ENCODE measurements at places on chromosomes 12 and 14. TPM values are rescaled to one million over a fixed set of nuclear protein-coding genes. Genes with fewer than 3 reads are reported as not detected.

- DNase-seq: no peak
Observed at GRCh38 chr12:82473111-82473754, 114.9 kb downstream of the METTL25 start.

- no peak for DNase-seq
Observed at GRCh38 chr12:86233126-86233525, 23.1 kb downstream of the MGAT4C start.

DNA sequence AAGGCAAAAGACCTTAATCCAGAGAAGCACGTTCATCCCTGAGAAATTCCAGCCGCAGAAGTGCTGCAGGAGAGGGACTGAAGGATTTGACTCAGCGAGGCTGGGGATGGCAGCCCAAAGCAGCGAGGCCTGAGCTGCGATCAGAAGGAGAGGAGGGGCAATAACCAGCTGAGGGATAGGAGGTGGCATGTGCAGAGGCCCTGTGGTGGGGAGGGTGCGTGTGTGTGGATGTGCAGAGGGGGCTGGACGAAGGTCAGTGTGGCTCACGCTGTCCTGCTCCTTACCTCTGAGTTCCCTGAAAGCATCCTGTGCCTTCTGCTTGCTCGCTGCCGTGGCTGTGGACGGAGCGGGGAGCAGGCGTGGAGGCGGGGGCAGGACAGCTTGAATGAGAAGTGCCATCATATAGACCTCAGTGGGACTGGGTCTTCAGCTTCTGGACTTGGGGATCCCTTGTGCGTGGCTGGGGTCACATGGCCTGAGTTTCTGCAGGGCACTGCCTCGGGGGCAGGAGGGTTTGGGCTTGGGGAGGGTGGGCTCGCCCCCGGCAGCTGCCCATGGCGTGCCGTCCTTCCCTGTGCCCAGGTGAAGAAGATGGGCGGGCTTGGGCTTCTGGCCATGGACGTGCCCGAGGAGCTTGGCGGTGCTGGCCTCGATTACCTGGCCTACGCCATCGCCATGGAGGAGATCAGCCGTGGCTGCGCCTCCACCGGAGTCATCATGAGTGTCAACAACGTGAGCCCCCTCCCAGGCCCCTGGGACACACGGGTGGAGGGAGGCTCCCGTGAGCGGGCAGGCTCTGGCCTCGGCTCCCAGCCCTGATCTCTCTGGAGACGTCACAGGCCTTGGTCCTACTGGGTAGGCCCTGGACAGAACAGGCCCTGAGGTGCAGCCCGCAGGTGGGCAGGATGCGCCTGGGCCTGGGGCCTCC lies 11.0 kb downstream of the ACADS start:
- no peak for DNase-seq

DNA sequence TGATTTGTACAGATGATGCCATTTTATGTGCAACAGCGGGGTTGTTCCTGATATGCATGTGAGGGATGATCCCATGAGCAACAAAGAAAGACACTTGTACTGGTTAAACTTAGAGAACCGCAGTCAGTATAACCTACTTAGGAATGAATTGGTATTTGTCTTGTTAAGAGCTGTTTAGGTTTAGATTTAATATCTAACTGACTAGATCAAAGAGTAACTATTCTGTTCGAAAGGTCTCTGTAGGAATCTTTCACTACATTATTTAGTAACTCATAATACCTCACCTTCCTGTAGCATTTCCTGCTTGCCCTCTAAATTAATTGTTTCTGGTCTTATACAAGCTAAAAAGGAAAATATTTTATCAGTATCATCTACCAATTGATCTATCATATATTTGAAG lies 350.4 kb downstream of the TRHDE start:
- no peak for DNase-seq

GRCh38 chr14:99809360-99809759 lies 16.1 kb downstream of the EML1 start:
- no peak for DNase-seq

GRCh38 chr14:61551384-61551783 lies 143.9 kb upstream of the HIF1A start:
- no peak for DNase-seq

DNA sequence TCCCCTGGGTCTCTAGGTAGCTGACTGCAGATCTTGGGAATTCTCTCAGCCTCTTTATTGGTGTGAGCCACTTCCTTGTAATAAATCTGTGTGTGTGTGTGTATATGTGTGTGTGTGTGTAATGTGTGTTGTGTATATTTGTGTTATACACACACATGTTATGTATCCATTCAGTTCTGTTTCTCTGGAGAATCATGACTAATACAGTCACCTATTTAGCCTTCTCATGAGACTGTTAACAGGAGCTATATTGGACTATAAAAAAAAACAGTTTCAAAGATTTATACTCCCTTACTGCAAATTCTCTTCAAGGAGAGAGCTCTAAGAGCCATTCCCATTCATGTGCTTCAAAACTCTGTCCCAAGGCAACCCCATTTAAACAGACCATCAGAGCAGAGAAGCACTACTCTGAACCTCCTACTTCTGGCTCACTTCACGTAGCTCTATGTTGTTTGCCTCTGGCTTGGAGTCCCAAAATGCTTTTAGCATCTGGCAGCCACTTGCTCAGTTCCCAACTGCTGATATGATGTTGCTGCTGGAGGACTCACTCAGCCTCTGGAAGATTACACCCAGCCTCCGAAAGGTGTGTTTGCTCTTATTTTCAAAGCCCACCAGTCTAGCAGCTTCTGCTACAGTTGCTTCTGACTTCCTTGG lies 48.7 kb upstream of the KITLG start:
- no peak for DNase-seq

- no peak for DNase-seq
Observed at GRCh38 chr12:124162151-124163110, 132.5 kb upstream of the RFLNA start.

DNA sequence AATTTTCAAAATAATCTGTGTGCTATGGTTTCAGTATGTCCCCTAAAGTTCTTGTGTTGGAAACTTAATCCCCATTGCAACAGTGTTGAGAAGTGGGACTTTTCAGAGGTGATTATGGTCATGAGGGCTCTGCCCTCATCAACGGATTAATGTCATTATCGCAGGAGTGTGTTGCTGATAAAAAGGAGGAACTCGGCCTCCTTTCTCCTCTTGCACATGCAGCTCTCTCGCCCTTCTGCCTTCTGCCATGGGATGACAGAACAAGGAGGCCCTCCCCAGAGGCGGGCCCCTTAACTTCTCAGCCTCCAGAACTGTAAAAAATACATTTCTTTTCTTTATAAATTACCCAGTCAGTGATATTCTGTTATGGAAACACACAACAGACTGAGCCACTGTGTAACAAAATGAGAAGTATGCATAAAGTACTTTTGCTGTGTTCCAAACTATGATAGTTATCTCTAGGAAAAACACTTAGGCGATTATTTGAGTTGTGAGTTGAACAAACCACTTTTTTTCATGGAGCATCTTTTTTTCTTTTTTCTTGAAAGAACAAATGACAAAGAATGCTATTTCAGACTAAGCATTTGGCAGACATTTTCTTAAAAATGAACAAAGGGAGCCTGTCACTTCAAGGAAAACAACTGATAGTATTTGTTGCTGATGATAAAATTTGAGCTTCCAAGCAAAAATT lies 134.8 kb upstream of the FUT8 start:
- no peak for DNase-seq

- DNase-seq: peak; percentile 30
Observed at GRCh38 chr14:103728721-103729120, 13.1 kb downstream of the ZFYVE21 start.

The KCNJ8 gene
- 6.5 TPM for total RNA-seq

The ASB8 gene
- total RNA-seq: 37.1 TPM

The ACSM4 gene
- total RNA-seq: not detected
